WTC11 (cell line): ENCODE measurements at places on chromosomes 7 and 10.

GRCh38 chr7:123824754-123825067 is 20.3 kb upstream of the HYAL4 start:
- no peak for DNase-seq

DNA sequence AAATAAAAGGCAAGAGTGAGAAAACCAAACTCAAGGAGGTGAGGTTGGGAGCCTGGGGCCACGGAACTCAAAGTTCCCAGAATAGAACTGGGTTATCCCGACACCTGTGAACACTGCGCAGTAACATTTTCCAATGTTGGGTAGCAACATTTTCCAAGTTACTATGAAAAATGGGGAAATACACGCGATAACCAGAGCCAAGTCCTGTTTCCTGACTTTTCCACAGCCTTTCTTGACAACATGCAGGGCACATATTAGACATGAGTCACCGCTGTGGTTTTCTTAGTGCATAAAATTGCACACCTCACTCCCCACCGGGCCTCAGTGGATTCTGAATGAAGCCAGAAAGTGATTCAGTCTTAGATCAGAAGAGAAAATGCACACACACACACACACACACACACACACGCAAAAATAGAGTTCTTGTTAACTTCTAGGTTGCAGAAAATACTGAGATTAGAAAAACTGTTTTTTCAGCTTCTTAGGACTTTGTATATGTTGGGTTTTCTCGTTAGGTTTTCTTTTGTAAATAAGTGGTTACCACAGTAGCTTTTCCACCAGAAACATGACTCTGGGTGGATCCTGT is 70.0 kb downstream of the CAMK1D start:
- no peak for DNase-seq

DNA sequence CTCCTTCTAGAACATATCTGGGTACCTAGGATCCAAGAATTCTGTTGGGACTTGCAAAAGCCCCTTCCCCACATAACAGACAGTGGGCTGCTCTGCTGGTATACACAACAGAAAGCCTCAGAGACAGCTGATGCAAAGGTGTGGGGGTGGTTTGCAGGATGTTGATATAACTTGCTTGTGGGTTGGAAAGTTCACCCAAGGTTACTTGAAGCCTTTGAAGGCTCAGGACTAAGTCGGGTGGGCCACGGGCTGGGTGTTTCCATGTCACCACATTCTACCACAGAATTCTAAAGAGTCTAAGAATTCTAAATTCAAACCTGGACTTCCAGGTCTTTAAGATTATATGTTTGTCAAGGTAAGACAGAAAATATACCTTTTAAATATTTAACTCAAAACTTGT is 7.4 kb upstream of the NRCAM start:
- DNase-seq = no peak

- DNase-seq = no peak
Observed at GRCh38 chr7:121547544-121548092, 151.5 kb upstream of the FAM3C start.

DNA sequence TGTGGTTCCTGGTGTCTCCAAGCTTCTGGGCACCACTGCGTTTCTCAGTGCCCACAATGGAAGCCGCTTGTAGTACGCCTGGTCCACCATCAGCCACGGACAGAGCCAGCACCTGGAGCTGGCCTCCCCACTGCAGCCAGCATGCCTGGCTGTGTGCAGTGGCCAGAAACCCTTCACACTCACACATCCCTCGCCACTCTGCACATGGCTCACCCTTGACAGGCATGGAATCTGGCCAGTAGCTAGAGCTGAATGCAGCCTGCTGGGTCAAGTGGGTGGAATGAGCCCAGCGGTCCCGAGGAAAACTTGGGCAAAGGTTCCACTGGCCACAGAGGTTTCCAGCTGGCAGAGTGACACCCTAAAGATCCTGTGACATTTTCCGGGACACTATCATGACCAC is 146.0 kb upstream of the ADO start:
- no peak for DNase-seq

DNA sequence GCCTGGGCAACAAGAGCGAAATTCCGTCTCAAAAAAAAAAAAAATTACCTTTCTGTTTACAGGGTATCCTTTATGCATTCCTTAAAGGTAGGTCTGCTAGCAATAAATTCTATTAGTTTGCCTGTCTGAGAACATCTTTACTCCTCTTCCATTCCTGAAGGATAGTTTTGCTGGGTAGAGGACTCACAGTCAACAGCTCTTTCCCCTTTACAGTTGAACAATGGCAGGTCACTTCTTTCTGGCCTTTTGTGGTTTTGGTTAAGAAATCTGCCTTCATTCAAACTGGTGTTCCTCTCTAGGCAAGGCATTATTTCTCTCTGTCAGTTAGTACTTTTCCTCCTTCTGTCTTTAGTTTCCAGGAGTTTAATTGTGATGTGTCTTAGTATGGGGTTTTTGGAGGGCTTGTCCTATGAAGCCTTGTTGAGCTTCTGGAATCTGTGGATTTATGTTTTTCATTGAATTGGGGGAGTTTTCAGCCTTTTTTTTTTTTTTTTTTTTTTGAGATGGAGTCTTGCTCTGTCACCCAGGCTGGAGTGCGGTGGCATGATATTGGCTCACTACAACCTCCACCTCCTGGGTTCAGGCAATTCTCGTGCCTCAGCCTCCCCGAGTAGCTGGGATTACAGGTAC is 4.8 kb upstream of the DNAAF5 start:
- no peak for DNase-seq

DNA sequence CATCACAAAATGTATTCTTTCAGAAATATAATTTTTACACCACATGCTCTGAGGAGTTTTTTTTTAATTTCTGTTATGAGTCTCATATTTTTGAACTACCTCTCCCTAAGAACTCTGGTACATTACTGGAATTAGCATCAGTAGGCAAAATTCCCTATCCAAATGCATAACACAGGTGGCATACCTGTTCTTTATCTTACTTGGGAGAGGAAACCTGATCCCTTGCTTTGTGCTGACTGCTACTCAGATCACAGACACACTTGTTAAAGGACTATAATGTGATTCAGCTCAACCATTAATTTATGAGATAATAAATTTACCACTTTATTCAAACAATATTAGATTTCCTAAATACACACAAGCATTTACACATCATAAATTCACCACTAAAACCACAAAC is 617.2 kb downstream of the GRM8 start:
- no peak for DNase-seq
